Neural progenitor cell (in vitro differentiated cells): ENCODE measurements at places on chromosomes 4 and X. TPM values are rescaled to one million over a fixed set of nuclear protein-coding genes. Genes with fewer than 3 reads are reported as not detected.

IL21 gene
- not detected in 2 replicates for total RNA-seq

HSD17B11 gene
- 30.6 and 30.8 TPM in 2 replicates for total RNA-seq

MAGEB4 gene
- total RNA-seq: not detected in 2 replicates

GRCh38 chrX:20527558-20528011 lies 260.9 kb upstream of the RPS6KA3 start:
- no peaks in the 10 kb centered on the region for H3K27me3 ChIP-seq
- peak; percentile 36 for DNase-seq
- peaks cover 22% of the 10 kb centered on the region for H3K4me1 ChIP-seq
- no peak overlapping the region for H3K4me3 ChIP-seq
- H3K36me3 ChIP-seq: no peaks in the 10 kb centered on the region

DNA sequence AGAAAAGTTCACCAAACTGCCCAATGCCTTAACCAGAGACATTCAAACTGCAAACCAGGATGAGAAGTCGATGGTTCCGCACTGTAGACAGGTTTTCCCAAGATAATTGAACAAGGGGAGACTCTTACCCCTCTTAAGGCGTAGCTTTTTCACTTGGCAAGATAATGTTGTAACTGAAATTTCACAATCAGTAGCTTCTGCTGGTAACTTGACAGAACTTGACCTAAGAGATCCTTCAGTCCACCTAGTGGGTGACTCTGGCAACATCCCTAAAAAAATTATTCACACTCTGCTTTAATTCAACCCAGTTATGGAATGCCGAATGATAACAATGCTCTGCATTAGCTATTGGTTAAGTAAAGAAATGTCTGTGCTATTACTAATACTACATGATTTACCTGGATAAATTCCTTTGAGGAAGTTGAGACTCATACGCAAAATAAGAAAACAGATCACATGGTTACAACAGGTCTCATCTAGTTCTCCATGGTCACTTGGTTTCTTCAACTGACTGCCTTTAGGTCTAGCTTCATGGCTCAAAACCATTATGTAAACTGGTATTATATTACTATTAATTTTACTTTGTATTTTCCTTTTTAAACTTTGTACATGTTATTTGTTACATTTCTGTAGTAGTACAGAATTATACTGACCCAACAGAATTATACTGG lies 9.1 kb downstream of the ELF2 start:
- H3K27me3 ChIP-seq: no peaks in the 10 kb centered on the region
- no peak for DNase-seq
- H3K4me3 ChIP-seq: no peak overlapping the region
- no peak overlapping the region for H3K27ac ChIP-seq
- H3K4me1 ChIP-seq: no peaks in the 10 kb centered on the region
- H3K36me3 ChIP-seq: no peaks in the 10 kb centered on the region

- no peaks in the 10 kb centered on the region for H3K36me3 ChIP-seq
Observed at GRCh38 chrX:44747317-44747716, 96.5 kb upstream of the DUSP21 start.

DNA sequence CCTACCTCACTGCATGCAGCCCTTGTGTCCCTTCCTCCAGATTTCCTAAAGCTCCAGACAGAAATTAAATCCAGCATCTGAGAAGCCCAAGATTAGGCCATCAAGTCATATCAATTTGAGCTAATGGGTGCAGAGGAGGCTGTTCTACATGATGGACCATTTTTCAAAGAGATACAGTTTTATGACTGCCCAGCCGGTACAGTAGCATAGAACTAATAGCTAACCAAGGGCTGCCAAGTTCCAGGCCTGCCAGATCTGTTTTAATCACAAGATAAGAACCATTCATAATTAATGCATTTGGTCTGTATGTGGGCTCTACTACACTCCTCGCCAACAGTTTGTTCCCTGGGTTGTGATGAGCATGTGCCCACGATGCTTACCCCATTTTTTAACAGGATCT lies 73.9 kb upstream of the PLAC1 start:
- peaks cover 5% of the 10 kb centered on the region for H3K4me1 ChIP-seq
- H3K27ac ChIP-seq: no peak overlapping the region
- no peaks in the 10 kb centered on the region for H3K36me3 ChIP-seq
- H3K27me3 ChIP-seq: no peaks in the 10 kb centered on the region

- DNase-seq: no peak
- no peak overlapping the region for H3K27ac ChIP-seq
- H3K27me3 ChIP-seq: no peaks in the 10 kb centered on the region
- no peaks in the 10 kb centered on the region for H3K36me3 ChIP-seq
- H3K4me3 ChIP-seq: no peak overlapping the region
- H3K4me1 ChIP-seq: peaks cover 8% of the 10 kb centered on the region
Observed at GRCh38 chr4:72564184-72564583, 4.8 kb downstream of the ADAMTS3 start.

DNA sequence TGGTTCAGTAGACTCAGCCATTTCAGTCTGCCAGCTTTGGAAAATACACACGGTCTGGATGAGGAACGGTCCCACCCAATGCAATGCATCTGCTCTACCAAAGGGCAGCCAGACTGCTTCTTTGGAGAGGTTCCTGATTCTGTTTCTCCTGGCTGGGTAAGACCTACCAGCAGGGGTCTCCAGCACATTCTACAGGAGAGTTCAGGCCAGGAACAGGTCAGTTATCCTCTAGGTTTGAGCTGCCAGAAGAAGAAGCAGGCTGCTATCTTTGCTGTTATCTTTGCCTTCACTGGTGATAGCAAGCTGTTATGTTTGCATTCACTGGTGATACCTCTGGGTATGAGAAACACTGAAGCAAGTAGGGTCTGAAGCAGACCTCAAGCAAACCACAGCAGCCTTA lies 45.5 kb upstream of the PBDC1 start:
- H3K4me3 ChIP-seq: no peak overlapping the region
- H3K27ac ChIP-seq: no peak overlapping the region

DNA sequence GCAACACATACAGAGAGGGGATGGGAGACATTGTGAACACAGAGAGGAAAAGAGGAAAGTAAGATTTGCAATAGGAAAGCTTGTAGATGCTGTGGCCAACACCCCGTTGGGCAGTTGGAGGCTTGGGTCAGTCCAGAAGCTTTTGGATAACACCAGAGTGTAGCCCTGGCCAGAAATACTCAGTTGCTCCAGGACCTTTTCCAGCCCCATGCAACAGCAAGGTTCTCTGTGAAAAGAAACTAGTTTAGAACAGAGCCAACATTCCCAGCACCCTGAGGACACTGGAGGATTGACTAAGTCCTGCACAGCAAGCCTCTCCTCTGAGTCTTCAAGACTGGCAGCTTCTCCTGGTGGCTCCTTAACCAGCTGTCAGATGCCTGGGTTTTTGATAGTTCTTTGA lies 27.9 kb upstream of the NAF1 start:
- no peak overlapping the region for H3K4me3 ChIP-seq
- H3K27ac ChIP-seq: no peak overlapping the region
- H3K4me1 ChIP-seq: no peaks in the 10 kb centered on the region
- H3K27me3 ChIP-seq: no peaks in the 10 kb centered on the region
- DNase-seq: no peak
- no peaks in the 10 kb centered on the region for H3K36me3 ChIP-seq

GRCh38 chr4:115657991-115658650 lies 544.7 kb upstream of the NDST4 start:
- peaks cover 9% of the 10 kb centered on the region for H3K4me1 ChIP-seq
- no peak overlapping the region for H3K4me3 ChIP-seq
- no peaks in the 10 kb centered on the region for H3K27me3 ChIP-seq
- peak; percentile 8 for DNase-seq
- H3K27ac ChIP-seq: no peak overlapping the region

DNA sequence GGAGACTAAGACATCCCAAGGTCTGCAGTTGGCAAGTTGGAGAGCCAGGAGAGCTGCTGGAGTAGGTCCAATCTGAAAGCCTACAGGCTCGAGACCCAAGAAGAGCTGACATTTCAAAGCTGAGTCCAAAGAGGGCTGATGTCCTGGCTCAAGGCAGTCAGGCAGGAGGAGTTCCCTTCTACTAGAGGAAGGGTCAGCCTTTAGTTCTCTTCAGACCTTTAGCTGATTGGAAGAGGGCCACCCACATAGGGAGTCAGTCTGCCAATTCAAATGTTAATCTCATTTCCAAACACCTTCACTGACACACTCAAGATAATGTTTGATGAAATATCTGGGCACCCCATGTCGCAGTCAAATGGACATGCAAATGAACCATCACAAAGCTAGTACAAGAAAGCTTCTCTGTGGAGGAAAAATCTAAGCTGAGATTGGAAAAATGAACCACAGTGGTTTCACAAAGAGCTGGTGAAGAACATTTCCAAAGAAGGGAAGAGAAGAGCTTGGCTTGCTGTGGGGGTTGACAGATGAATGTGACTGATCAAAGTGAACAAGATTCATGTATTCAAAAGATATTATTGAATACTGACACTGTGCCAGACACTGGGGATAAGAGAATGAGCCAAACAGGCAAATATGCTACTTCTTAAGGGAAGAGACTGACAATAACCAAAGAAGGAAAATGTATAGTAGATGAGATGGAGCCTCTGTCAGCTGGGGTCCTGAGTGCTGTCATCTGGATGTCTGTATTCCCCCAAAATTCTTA lies 61.2 kb downstream of the STK32B start:
- no peak overlapping the region for H3K27ac ChIP-seq
- no peaks in the 10 kb centered on the region for H3K36me3 ChIP-seq
- no peak for DNase-seq

DNA sequence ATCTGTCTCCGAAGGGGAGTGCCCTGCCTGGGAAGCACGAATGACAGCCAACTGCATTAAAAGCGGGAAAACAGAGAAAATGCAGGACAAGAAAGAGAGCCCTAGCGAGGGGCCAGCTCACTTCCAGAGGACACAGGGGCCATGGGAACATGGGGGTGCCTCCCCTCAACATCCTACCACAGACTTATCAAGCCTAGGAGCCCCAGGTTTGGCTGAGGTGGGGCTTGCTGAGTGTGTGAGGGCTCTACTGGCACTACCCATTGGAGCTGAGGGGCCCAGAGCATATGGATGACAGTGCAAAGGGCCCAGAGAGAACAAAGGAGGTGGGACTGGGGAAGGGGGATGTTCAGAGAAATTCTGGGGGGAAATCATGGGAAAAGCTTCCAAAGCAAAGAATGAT lies 101.8 kb downstream of the PJA1 start:
- no peak overlapping the region for H3K27ac ChIP-seq
- H3K4me1 ChIP-seq: peaks cover 4% of the 10 kb centered on the region
- no peak overlapping the region for H3K4me3 ChIP-seq
- H3K27me3 ChIP-seq: no peaks in the 10 kb centered on the region
- no peaks in the 10 kb centered on the region for H3K36me3 ChIP-seq
- no peak for DNase-seq
